ENCODE measurements at places on chromosomes 13 and 19.

DNA sequence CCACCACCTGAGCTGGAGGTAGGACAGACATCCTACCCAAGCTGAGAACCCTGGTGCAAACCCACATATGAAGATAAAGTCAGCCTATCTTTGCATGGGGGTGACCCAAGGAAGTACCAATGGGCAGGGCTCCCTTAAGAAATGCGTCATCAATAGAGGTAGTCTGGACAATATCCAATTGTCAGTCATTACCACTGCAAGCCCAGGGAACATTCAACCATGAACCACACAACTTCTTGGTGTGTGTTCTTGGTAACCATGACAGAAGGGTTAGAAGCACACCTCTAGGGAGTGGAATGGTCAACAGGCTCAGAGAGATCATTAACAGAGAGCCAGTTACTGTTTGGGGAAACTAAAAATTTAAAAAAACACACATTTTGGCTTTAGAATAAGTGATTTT lies 34.7 kb upstream of the DOCK9 start:
- DNase-seq, result no peak

- peak; percentile 56 for DNase-seq
These were observed 3.4 kb downstream of the SF3A2 start for GRCh38 chr19:2239771-2240770.

DNA sequence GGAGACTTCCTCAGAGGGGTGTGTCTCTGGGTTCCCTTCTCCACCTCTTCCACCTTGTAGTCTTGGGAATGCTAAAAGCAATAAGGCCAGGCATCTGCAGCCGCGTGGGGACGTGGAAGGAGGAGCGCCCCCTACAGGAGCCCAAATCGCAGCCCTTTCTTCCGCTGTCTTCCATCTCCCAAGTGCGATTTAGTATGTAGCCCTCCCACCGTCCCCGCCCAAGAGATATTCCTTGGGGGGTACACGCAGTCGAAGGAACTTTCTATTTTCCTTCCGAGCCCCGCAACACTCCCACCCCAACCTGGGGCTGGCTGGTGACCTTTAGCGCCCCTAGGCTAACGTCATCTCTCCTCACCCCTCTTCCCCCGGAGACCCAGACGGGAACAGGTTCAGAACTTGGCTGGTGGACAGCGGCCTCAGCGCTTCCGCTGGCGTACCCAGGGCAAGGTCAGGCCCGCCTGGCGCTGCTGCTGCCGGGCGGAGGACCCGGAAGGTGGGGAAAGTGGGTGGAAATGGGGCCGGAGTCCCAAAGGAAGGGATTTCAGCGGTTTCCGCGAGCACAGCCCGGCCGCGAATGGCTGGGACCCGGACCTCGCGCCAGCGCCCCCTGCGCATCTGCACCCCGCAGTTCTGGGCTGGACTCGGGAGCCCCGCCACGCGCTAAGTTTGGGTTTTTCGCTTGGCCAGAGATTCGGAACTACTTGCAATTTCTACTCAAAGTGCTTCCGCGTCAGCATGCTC lies 2.1 kb upstream of the PCDH8 start:
- DNase-seq, result peak; percentile 34

DNA sequence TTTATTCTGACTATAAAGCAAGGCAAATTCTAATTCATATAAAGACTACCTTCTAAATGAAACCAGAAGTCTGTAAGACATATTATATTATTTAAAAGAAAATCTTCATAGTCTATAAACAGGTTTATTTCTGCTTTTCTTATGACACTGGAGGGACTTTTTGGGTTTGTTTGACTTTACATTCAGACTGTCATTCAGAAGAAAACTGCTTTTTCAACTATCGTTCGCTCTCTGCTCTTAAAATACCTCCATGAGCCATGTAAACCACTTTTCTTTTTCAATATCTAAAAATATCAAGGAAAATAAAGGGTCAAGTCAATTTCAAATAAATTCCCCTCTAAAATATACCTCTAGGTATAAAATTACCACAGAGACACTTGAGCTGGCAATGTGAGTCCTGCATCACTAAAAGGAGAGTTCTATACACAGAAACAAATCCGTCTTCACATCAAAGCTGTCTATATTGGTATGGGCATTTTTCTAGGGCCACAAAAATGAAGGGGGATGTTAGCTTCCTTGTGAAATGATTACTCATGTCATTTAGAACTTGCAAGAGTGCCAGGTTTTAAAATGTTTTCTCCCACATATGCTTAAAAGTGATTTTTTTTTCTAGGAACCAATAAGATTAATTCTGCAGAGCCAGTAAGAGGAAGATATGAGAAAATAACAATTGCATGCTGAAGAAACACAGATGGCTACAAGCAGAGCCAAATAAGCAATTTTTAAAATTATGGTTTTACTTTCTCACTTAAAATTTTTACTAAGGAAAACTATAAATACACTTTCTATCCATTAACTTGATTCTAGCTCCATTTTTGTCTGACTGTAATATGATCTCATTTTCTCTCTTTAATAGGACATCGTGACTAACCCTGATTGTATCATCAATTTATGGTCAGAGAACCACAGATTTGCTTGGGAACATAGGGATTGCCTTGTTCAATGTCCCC lies 181.8 kb downstream of the TBC1D4 start:
- DNase-seq, result peak; percentile 47

GRCh38 chr13:44748439-44748838 lies 172.3 kb upstream of the TSC22D1 start:
- DNase-seq, result no peak
